Thoracic aorta (tissue), 2 donors: ENCODE measurements at places on chromosomes 3 and 15. TPM values are rescaled to one million over a fixed set of nuclear protein-coding genes. Genes with fewer than 3 reads are reported as not detected.

VPS13C gene
- 99.0 TPM for total RNA-seq

INTS14 gene
- total RNA-seq, result 39.7 TPM

PLSCR2 gene
- total RNA-seq, result 2.9 TPM

NEK11 gene
- 1.8 TPM for total RNA-seq

LCMT2 gene
- 5.3 TPM for total RNA-seq

TBC1D23 gene
- total RNA-seq, result 22.6 TPM

ATP11B gene
- total RNA-seq, result 68.8 TPM

ZMYND10 gene
- total RNA-seq, result not detected

SH2D7 gene
- not detected for total RNA-seq

FEZF2 gene
- not detected for total RNA-seq

ALCAM gene
- 109 TPM for total RNA-seq

CHRM5 gene
- total RNA-seq, result not detected

LCTL gene
- not detected for total RNA-seq

- no peak for DNase-seq
Measured at GRCh38 chr15:61530769-61531168, 301.7 kb upstream of the RORA start.

- no peak for DNase-seq
Measured at GRCh38 chr15:101611580-101612299, 40.4 kb downstream of the TM2D3 start.

GRCh38 chr15:91214675-91215590, 114.9 kb downstream of the SV2B start:
- DNase-seq, result no peak

DNA sequence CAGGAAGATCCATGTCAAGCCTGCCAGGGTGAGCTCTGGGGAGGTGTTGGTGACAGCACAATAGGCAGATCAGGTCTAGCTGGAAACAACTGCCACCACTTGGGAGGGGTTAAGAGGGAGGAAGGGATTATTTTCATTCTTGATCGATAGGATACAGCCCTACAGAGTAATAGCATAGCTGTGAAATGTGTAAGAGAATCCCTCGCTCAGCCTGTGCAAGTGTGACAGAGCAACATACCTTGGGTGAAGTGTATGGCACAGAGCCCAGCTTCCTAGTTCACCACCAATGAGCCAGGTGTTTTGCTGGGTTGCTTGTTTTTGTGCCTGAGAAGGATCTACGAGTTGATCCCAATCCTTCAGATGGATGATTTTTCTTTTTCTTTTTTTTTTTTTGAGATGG, 9.2 kb upstream of the DCUN1D1 start:
- DNase-seq, result no peak

DNA sequence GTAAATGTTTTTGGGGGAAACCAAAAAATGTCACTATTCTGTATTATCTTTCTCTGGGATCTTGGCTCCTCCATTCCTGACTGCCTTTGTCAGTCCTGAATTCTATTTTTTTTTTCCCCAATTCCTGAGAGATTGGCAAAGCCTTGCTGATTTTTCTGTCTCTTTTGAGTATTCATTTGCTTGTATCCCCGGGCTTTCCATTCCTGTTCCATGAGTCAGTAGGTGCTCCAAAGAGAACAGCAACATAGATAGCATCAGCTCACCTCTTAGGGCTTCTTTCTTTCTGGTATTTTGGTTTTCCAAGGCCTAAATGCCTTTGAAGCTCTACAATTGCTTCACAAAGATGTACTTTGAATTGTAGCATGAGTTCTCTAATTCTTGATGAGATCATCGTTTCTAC, 271.7 kb upstream of the LRRC3B start:
- no peak for DNase-seq

DNA sequence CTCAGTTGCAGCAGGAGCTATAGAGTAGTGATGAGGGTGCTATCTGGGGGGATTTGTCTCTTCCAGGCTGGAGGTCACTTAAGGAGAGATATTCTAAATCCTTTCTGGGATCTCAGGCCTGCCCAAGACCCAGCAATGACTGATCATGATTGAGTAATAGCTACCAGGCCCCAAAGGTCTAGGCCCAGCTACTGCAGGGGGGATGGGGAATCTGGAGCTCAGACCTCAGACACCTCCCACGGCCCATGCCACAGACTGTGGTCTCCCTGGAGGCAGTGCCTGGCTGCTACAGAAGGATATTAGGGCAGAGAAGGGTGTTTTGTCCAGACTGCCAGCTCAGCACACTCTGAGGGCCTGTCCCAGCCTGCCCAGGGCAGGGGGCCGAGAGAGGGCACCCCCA, 6.9 kb downstream of the SLC38A3 start:
- no peak for DNase-seq

DNA sequence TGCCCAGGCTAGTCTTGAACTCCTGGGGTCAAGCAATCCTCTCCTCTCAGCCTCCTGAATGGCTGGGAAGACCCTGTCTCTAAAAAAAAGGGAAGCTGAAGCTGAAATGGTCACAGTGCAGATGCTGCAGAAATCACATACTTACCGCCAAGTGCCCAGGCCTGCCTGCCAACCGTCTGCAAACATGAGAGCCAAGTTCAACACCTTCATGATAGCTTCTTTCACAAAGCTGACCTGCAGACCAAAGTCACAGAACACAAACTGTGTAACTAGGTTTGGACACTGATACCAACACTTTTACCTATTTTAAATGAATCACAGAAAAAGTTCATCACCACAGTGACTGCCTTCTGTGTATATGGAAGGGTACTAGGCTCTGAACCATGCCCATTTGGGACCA, 22.8 kb upstream of the CYFIP1 start:
- DNase-seq, result no peak

GRCh38 chr3:74217467-74217866, 397.0 kb downstream of the CNTN3 start:
- DNase-seq, result no peak

- no peak for DNase-seq
Measured at GRCh38 chr15:52276256-52276770, 19.3 kb downstream of the MYO5C start.

DNA sequence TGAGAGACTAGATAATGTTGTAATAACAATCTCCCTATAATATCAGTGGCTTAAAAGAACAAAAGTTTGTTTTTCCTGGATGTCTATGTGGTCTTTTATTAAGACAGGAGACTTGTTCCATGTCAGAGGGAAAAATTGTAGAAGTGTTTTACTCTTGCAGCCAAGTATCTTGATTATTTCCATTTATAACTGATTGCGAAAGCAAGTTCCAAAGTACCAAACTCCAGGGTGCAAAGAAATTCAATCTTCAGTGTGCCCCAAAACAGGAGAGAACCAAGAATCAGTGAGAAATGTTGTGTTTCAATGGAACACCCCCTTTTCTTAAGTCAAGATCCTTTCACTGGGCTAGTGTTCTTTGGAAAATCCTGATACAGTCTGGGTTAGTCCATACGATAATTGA, 624.4 kb upstream of the BCHE start:
- DNase-seq, result no peak

- DNase-seq, result no peak
Measured at GRCh38 chr3:71345429-71346040, 238.0 kb downstream of the FOXP1 start.

- no peak for DNase-seq
Measured at GRCh38 chr3:179268400-179269051, 17.6 kb upstream of the KCNMB3 start.

GRCh38 chr3:137647179-137647578, 116.9 kb upstream of the SOX14 start:
- no peak for DNase-seq

- DNase-seq, result no peak
Measured at GRCh38 chr3:162029736-162030135, 533.1 kb downstream of the OTOL1 start.

GRCh38 chr3:159280386-159281191, 478.7 kb downstream of the MFSD1 start:
- DNase-seq, result no peak

GRCh38 chr3:155704771-155705559, 39.9 kb downstream of the PLCH1 start:
- DNase-seq, result no peak

DNA sequence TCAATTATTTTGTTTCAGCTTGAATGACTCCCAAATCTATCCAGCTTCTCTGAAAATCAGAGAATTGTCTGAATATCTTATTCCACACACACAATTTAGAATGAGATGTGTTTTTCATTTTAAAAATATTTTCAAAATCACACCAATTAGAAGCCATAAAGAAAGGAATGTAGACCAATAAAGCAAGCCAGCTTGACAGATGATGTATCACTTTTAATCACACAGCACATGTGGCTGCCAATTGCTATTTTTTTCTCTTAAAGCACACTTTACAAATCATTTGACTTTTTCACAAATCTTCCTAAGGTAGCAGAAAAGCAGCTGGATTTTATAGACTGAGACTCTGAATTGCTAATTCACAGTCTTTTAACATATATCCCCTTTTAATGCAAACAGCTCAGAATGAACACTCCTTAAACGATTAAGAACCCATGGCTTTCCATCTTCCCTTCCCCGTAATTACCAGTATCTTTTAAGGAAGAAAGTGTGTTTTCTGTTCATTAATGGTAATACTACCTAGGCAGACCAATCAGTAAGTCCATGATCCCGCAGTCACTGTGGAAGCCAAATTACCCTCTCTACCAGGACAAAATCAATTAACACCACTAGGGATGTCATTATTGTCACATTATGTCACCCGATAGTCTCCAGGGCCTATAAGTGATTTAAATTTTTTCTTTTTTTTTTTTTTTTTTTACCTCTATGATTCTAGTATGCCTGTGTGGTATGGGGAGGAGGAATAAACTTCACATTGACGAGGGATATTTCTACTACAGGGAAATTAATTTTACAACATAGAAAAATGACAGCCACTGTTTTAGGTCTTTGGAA, 250.0 kb upstream of the VEPH1 start:
- no peak for DNase-seq

DNA sequence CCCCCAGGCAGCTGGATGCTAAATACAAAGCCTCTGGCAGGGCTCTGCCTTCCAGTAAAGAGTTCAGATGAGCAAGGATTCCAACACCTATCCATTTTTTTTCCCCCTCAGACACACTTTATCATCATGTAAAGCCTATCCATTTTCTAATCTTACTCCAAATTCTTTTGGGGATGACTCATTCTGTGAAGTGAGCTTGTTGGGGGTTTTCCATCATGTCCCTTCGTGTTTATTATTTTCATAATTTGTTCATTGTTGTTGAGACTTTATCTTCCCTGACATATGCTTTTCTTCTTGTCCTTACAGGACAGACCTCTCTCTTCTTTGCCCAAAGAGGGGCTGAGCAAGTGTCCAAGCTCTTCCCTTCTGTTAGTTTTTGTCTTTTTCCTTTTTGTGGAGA, 34.7 kb upstream of the SH3BP5 start:
- DNase-seq, result no peak

GRCh38 chr15:71962537-71962936, 152.2 kb downstream of the NR2E3 start:
- no peak for DNase-seq

- DNase-seq, result no peak
Measured at GRCh38 chr3:105436687-105437086, 70.0 kb downstream of the ALCAM start.

DNA sequence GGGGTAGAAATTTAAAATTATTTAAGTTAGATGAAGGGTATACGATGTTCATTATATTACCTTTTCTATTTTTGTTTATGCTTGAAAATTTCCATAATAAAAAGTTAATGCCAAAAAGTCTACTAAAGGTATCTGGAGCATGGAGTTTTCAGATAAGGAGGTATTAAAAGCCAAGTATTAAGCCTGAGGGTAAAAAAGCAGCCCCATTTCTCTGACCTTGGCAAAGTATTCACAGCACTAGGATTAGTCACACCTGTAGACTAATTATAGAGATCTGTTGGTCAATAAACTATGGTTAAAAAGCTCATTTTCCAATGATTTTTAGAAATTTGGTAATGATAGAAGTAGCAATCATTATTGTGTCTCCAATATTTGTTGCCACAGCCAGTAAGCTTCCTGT, 23.1 kb downstream of the XRN1 start:
- DNase-seq, result no peak

DNA sequence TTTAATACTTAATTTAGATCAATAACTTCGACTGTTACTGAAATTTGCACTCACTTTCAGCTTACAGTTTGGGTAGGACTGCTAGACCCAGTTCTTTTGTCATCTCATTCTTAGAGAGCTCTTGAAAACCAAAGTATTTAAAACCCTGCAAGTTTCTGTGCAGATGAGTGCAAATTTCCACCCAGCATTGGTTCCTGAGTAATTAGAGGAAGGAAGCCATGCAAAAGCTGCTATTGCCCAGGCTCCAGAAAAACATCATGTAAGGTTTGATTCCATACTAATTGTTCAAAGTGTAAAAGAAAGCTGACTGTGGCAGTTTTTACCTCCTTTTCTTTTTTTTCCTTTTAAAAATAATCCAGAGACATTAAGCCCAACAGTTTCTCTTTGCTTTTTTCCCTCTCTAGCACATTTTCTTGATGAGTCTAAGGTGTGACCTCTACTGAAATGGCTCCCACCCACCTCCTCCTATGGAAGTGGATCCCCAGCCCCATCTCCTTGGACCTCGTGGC, 30.3 kb downstream of the ABHD2 start:
- no peak for DNase-seq

GRCh38 chr15:66524838-66525237, 19.7 kb downstream of the ZWILCH start:
- no peak for DNase-seq

DNA sequence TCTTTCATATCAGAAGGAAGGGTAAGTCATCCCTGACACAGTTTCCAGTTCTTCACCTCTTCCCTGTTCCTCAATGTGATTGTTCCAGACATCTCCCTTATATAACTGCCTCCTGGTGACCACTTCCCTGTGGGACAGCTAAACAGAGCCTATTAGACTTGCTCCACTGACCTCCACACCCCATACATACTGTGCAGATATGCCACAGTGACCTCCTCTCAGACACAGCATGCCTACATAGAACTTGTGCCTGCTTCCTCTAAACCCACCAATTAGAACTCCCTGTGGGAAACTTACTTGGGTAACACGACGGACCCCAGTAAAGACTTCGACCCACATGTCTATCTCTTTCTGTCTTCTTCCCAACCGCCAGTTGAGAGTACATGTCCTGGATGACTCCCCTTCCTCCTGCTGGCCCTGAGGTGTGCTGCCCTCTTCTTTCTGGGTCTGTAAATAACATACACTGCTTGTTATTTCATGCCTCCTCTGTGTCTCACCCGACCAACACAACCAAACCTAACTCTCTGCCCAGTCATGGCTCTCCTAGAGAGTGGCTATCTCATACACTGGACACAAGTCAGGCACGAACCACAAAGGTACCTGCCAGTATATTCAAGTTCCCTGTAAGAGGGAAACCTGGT, 53.0 kb downstream of the IGSF11 start:
- DNase-seq, result no peak

DNA sequence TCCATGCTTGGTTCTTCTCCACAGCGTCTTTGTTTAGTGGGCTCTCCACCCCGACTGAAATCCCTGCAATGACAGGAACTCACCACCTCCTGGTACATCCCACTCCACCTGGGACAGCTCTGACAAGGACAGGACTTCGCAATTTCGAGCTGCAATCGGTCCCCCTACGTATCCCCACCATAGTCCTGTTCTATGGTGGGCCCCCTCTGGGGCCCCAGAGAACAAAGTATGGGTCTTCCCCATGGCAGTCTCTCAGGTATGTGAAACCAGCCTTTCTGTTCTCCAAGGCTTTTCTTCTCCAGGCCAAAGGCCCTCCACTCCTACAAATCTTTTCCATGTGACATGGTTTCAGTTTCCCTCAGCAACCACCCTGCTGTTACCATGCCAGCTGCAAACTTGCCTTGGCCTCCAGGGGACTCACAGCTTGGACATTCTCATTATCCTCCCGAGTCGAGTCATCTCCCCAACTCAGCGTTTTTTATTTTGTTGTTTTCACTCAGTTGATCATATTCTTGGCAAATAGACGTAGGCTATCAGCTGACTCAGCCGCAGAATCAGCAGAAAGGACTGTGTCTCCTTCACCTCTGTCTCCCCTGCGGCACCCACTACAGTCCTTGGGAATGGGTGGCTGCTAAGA, 233.3 kb downstream of the OPA1 start:
- no peak for DNase-seq
